ENCODE measurements at places on chromosomes 1 and 21.
A peak's percentile ranks its signal among the peaks of the same experiment; 100 is the strongest.

DNA sequence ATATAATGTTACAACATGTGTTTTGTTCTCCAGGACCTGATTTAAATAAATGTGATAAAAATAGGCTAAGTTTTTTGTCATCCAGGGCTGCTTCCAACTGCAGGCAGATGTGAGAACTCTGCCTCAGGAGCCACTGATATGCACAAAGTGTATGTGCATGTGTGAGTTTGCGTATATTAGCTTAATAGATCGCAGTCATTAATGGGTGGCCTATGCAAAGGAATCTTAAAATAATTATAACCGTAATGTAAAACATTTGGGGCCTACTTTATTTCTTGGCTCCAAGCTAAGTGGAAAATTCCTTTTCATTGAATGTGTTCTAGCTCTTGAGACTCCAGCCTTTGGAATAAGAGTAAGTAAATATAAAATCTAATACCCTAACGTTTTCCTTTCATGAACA is 16.8 kb downstream of the DHX9 start:
- no peak for DNase-seq

- no peak for DNase-seq
These were observed 42.4 kb downstream of the PLPPR4 start for GRCh38 chr1:99306644-99307043.

GRCh38 chr1:93976711-93977597 is 67.7 kb upstream of the GCLM start:
- no peak for DNase-seq

- DNase-seq, result peak; percentile 92
These were observed 2.8 kb downstream of the S100A6 start for GRCh38 chr1:153532769-153533599.

GRCh38 chr1:19429611-19430010 is 55.7 kb downstream of the CAPZB start:
- DNase-seq, result no peak

DNA sequence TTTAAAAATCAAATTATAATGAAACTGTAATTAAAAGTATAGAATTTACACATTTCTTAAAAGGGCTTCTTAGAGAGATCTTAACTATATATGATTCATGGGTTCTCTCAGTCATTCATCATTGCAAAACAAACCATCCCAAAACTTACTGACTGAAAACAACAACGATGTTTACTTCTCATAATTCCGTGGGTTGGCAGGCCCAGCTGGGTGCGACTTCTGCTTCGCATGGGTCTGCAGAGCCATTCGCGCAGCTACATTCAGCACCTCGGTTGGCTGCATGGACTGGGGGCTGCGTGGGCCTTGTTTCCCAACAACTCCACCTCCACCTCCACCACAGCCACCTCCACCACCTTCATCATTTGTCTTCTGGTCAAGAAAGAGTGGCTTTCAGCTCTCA is 4.0 kb downstream of the SLAMF8 start:
- no peak for DNase-seq
